Stimulated activated naive CD4-positive, alpha-beta T cell (primary cell): ENCODE measurements at places on chromosomes 5 and 9.

GRCh38 chr9:110064803-110065202 is 143.2 kb downstream of the C9orf152 start:
- DNase-seq: no peak

DNA sequence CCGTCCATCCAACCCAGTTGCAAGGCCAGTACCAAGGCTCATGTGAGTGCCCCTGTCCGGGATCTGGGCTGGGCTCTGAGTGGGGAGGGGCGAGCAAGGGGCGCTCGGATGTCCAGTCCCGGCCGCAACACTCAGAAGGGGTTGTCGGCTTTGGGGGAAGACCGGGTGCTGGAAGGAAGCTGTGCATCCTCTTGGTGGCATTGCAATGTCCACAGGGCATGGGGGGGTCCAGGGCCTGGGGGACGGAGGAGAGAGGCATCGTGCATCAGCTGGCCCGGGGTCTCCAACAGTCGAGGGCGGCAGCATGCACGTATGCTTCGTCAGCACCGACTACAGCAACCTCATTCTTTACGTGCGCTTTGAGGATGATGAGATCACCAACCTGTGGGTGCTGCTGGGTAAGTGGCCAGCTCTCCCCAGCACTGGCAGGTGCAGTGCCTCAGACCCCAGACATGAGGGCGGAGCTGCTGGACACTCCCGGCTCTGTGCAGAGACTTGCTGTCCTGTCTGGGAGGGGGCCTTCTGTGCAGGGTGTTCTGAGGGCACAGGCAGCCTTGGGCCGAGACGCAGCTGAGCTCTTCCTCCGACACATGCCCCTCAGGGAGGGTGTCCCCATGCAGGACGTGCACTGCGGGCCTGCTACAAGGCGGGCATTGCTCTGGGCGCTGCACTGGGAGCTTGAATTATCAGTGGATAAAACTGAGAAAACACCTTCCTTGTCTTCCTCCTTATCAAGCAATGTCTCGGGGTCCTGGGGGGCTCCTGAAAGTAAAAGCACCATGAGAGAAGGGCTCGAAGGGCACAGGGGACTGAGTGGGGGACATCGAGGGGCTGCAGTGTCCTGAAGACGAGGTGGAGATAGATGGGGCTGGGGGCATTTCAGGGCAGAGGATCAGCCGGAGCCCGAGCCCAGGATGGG is 22.5 kb downstream of the GLT6D1 start:
- DNase-seq: no peak

DNA sequence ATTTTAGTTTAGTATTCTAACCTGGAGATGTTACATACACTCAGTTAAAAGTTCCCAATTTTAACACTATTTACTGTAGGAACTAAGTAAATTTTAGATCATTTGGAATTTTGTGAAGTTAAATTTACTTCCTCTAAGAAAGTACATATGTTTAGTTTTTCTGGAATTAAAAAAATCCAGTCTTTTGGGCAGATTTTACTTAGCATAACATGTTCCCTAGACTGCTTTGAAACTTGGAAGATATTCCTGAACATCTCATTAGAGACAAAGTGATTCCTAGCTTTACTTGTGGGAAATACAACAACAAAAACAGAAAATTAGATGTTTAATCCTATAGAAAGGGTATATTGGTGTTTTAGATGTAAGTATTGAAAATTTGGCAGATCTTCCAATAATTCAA is 930.0 kb upstream of the PTPRD start:
- no peak for DNase-seq

DNA sequence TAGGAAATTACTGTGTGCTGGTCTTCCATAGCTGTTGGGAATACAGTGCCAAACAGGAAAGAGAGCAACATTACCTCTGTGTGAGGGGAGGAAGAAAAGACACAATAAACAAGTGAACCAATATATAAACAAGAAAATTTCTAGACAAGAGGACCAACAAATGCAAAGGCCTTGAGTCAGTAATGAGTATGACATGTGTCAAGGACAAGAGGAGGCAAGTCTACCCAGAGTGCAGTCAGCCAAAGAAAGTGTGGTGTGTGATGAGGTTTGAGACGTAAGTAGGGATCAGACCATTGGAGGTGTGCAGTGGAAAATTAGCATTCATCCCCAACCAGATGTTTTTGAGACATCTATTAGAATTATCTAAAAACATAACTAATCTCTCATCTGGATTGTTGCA is 69.5 kb upstream of the CDH6 start:
- DNase-seq: no peak
